NAMALWA (cell line): ENCODE measurements at places on chromosomes 2 and 18.

- DNase-seq = no peak
These were observed 26.8 kb downstream of the RUFY4 start for GRCh38 chr2:218095853-218096252.

GRCh38 chr2:15527074-15527739 is 33.9 kb downstream of the NBAS start:
- peak; percentile 19 for DNase-seq

- DNase-seq = no peak
These were observed 350.5 kb downstream of the ARL6IP6 start for GRCh38 chr2:153068915-153069314.

GRCh38 chr2:45068571-45069140 is 59.4 kb upstream of the SIX2 start:
- no peak for DNase-seq

DNA sequence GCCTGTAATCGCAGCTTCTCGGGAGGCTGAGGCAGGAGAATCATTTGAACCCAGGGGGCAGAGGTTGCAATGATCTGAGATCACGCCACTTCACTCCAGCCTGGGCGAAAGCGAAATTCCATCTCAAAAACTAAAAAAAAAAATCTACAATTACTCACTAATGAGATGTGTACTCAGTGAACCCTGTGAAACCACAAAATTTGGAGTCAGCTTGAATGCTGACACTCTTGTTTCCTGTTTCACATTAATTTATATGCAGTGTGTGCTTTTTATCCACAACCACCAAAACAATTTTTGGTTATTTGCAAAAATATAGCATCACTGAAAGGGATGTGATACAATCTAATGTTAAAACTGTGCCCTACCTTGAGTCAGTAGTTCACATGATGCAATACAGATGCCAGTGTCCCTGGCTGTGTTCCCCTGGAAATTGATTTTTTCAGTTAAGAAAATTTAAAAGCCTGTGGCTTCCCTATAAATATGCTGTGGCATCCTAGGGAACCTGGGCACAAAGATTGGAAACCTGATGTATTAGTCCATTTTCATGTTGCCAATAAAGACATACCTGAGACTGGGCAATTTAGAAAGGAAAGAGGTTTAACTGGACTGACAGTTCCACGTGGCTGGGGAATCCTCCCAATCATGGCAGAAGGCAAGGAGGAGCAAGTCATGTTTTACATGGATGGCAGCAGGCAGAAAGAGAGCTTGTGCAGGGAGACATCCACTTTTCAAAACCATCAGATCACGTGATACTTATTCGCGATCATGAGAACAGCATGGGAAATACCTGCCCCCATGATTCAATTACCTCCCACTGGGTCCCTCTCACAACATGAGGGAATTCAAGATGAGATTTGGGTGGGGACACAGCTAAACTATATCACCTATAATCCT is 337.5 kb upstream of the NT5C1B start:
- no peak for DNase-seq

DNA sequence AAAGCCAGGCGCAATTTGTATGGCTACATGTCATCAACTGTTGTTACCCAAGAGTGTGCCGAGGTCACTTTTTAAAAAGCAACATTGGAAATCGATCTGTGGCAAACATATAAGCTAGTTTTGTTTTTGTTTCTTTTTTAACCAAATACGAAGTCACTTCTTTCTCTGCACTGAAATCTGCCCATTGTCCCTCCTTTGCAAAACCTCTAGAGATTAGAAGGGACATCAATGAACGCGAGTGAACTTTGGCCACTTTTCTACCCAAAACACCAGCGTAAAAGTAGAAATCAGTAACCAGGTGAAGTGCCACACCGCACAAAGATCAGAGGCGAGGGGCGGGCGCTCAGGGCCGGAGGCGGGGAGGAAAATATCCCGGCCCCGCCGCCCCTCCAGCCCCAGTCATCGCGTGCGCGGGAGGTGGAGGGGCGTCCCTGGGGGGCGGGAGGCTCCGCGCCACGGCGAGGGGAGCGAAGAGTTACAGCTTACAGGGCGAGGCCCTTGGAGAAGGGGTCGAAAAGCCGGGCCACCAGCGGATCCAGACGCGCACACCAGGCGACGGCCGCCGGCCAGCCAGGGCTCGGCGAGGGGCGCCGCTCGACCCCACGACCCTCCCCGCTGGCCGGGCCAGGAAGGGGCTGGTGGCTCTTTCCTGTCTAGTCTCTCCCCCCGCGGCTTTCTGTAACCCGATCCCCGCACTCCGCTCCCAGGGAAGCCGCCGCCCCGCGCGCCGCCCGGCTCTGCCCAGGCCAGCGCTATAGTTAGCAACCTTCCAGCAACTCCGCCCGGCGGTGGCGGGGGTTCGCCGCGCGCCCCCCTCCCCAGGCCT is 993 bp downstream of the RBMS1 start:
- no peak for DNase-seq

DNA sequence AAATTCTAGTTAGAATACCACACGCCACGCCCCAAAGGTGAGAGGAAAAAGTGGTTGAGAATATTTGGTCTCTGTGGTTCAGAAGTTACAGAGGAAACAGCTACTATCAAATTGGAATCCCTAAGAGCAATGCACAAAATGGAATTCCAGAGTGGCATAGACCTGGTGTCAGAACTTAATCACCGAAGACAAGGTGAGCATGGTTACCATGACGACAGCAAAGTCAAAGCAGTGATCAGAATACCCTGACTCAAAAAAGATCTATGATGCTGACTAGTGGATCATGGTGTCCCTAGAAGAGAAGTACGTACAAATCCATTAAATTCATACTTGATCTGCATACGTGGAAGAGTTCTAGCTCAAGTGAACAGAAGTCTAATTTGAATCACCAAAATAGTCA is 14.5 kb downstream of the LRRTM4 start:
- no peak for DNase-seq

GRCh38 chr18:9628984-9629383 is 14.6 kb upstream of the PPP4R1 start:
- no peak for DNase-seq
